Stimulated activated CD4-positive, alpha-beta T cell treated with anti-CD3 and anti-CD28 coated beads, Interleukin-1b, Interleukin-23, amount 100 ng/mL, for 24 hours (primary cell): ENCODE measurements at places on chromosomes 11 and 22.
A peak's percentile ranks its signal among the peaks of the same experiment; 100 is the strongest.

GRCh38 chr11:7471071-7471470 lies 14.2 kb upstream of the OLFML1 start:
- no peak for DNase-seq

DNA sequence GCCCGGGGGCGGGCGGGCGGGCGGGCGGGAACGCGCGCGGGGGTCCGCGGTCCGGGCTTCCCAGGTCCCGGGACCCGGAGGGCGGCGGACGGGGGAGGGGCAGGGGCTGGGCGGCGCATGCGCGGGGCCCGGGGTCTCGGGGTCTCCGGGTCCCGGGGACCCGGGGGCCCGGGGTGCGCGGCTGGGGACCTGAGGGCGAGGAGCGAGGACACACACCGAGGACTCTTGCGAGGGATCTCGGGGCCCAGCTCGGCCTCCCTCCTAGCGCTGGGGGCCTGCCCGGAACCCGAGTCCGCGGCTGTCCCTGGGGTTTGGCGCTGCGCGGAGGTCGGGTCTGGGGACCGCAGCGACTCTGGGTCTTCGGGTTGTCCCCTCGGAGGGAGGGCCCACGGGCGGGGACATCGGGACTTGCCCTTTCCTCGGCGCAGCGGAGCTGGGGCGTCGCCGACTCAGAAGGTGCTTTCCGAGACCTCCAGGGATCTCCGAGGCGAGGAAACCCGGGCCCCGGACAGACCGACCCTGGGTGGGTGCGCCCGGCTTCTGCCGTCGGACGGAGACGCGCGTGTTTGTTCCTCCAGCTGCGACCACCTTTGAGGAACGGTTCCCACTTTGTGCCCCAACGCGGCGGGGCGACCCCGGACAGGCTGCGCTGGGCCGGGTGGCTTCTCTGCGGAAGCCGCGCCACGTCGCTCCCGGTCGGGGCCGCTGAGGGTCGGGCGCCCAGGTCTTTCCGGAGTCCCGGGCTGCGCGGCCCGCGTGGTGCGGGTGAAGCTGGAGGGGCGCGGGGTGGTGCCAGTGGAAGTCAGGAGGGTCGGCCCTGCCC lies 540 bp downstream of the PPARA start:
- peak; percentile 41 for DNase-seq

- no peak for DNase-seq
Observed at GRCh38 chr22:26170795-26171580, 1.7 kb downstream of the SEZ6L start.

- no peak for DNase-seq
Observed at GRCh38 chr11:31499576-31500178, 9.7 kb downstream of the IMMP1L start.

GRCh38 chr11:95531116-95531515 lies 258.5 kb downstream of the FAM76B start:
- DNase-seq = no peak

DNA sequence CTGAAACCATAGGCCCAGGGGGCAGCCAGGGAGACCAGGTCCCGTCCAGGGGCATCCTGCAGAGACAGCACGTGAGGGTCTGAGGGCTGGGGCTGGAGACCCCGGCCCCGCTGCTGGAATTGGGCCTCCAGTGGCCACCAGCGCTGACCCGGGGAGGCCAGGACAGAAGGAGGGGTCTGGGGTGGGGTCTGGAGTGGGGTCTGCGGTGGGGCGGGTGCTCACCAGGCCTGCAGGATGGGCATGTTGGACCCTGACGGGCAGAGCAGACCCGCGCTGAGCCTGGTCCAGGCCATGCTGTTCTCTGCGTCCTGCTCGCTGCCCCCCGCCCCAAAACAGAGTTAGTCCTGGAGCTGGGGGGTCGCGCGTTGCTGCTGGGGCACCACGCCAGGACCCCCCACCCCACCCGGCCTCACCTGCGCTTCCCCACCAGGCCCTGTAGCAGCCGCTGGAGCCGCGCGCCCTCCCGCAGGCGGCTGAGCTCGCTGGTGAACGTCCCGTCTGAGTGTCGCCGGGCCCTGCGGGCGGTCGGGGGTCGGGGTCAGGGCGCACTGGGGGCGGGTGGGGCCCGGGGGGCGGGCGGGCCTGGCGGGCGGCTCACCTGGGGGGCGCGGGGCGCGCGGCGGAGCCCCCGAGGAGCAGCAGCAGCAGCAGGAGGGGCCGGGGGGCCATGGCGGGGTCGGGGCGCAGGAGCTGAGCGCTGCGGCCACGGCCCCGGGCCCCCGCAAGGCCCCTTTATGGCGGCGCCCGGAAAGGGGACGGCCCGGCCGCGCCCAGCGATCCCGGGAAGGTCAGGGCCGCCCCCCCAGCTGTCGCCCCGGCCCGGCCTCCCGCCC lies at the start of gene SCT:
SCT (minus strand) TSS at position 707 of the 833 bp plus-strand sequence; CDS start at position 669, 38 bp downstream.
- no peak for DNase-seq

DNA sequence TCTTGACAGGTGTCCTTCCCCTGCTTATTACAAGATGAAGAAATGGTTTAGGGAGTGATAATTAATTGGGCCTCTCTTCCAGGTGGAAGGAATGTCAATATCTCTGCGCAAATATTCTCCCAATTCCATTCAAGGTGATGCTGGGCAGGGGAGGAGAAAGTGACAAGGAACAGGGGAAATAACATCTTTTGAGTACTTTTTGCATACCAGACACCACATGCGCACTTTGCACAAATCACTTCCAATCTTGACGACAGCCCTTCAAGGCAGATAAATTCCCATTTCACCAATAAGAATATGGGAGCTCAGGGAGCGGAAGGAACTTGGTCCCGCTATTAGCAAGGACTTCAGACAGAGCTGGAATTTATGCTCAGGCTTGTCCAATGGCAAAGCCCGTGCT lies 145.1 kb upstream of the TBCEL start:
- no peak for DNase-seq

DNA sequence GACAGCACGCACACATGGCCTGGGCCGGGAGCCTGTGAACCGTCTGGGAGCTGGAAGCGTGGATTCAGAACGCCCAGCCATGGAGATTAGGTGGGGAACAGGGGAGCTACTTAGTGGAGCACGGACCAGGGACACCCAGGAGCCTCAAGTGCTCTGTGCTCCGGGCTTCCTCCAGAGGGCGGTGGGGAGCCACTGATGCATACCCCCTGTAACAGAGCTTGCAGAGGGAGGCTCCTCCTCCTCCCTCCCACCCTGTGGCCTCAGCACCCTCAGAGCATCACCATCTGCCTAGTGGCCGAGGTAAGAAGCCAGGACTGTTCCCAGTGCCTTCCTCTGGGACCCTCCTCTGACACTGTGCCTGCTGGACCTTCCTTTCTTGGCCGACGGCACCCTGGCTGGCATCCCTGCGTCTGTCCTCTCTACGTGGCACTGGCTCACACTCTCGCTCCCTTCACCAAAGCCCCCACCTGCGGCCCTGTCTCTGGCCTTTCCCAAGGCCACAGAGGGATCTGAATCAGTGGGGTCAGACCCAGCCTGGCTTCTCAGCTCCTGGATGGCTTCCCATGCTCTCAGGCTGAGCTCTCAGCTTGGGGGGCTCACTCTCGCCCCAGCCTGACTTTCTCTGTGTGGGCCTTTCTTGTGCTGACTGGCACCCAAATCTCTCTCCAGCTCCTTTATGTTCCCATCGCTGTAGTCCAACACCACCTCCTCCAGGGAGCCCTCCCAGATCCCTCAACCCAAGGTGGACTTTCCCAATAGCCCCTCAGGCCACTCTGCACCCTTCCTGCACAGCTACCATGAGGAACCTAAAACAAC lies 780.9 kb downstream of the BRD1 start:
- DNase-seq = peak; percentile 7

DNA sequence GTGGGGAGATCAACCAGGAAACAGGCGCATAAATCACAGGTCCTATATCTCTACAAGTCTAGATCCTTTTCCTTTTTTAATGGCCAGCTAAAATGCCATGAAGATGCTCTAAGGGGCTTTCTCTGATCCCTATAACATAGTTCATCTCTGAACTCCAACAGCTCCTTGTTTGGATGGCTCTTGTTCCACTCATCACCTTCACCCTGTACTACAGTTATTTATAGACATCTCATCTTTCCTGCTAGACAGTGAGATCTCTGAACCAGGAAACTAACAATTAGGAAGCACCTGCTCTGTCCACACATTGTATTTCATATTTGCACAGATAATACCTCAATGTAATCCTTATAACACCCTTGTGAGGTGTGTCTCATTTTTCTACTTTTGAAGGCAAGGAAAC lies 31.6 kb downstream of the KCNA4 start:
- no peak for DNase-seq

- DNase-seq = no peak
Observed at GRCh38 chr11:68333173-68333572, 20.8 kb downstream of the LRP5 start.

- no peak for DNase-seq
Observed at GRCh38 chr11:46272816-46273427, 4.5 kb upstream of the CREB3L1 start.

GRCh38 chr22:19705181-19705934 lies 8.9 kb upstream of the SEPTIN5 start:
- no peak for DNase-seq

DNA sequence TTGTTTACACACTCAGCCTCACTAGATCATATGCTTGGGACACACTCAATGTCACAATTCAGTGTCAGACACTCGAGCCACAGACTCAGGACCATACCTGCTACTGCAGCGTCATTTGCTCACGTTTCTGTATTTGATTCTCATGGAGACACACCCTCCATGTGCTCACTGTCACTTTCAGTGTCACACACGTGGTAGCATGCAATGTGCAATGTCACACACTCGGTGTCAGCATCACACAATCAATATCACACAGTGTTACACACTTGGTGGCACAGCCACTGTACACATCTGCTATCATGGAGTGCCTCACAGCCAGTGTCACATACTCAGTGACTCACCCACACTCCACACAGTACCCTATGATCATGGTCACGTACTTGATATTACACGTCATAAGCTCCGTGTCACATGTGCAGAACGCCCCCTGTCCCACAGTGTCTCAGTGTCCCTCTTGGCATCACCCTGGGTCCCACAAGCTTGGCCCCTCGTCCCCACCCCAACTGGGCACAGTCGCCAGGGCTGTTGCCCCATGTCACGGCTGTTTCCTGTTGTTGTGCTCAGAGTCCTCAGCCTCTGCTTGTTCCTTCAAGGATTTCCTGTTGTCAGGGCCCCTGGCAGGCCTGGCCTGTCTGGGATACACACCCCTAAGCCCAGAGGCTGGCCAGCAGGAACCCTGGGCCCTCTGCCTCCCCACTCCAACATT lies 49.6 kb downstream of the PDE2A start:
- DNase-seq = no peak
